ENCODE measurements at places on chromosomes 12 and 14.

DNA sequence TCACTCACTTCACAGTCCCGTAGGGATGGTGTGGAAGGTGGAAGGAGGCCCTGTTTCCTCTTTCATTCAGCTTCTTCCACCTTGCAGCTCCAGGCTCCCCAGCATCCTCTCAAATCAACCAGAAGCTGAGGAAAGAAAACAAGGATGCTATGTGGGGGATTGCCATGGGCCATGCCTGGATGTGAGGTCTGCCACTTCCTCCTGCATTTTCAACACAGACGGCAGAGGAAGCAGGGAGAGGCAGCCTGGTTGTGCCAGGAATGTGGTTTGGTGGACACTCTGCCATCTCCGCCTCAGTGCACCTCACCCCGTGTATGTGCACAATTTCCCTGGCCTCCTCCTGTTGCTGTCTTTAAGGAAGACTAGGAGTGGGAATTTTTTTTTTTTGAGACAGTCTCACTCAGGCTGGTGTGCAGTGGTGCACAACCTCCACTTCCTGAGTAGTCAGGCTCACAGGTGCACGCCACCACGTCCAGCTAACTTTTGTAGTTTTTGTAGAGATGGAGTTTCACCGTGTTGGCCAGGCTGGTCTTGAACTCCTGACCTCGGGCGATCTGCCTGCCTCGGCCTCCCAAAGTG lies 99.2 kb downstream of the SLC15A4 start:
- no peak for DNase-seq

DNA sequence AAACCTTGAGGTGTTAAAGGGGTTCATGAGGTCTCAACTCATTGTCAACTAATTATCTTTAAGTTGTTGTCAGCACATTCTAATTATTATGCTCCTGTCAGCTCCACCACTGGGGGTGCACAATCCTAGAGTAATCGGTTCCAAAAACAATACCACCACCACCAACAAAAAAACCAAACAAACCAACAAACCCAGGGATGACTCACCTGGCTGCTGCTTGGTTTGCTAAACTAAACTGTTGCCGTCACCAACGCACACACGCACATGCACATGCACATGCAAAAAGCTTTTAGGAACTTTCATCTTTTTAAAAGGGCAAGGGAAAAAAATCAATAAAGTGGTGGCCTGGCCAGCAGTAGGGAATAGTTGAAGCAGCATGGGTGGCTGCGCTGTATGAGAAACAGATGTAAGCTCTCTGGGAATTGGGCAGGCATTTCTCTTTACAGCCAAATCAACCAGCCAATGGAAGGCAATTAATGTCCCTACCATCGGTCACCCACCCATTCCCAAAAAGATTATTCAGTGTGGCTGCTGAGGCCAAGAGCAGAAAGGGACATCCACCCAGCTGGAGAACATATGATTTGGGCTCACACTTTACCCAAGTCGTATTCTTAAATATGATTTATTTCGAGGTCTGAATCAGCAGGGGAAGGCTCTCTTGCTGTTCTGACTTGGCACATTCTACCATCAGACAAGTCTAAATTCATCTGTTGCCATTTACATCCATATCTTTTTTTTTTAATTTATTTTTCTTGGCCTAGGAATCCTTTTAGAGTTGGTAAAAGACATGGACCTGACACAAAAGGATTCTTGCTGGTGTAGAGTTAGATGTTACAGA lies 20.0 kb downstream of the TMEM30B start:
- DNase-seq: no peak

DNA sequence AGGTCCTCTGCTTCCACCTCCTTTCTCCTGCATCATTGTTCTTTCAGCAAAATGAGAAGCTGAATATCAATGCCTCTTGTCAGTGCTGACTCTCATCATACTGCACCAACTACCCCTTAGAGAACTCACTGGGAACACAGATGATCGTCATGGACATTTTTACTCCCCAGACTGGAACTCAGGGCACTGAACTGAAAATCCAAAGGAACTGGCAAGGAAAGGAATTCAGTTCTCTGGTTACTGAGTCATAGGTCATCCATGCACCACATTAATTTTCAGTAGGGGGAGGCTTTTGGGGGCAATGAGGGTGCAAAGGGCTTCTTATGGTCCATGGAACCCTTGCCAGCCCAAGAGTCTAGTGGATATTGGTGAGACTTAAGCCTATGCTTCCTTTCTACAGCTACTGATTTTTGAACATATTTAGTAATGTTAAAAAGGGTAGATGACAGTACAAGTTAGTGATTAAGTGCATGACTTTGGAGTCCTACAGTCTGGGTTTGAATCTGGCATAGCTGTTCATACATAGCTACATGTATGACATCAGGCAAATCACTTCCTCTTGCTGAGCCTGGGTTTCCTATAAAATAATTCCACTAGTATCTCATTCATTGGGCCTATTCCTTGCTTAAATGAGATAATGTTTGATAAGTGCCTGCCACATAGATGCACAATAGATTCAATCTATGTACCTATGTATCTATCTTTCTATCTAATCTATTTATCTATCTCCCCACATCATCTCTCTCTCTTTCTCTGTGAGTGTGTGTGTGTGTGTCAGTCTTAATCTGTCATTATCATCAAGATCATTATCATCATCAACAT lies 29.2 kb downstream of the BBS10 start:
- DNase-seq: no peak

GRCh38 chr12:110168732-110169455 lies 44.7 kb downstream of the IFT81 start:
- DNase-seq: no peak

DNA sequence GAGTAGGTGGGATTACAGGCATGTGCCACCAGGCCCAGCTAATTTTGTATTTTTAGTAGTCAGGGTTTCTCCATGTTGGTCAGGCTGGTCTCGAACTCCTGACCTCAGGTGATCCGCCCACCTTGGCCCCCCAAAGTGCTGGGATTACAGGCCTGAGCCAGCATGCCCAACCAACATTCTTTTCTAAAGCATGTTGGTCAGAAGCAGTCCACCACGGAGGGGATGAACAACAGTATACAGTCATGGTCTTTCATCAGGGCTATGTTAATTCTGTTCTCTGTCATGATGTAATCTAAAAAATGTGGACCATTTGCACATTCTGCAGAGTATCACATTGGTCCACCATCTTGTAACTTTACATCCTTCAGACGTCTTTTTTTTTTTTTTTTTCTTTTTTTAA lies 3.6 kb downstream of the MRPL51 start:
- DNase-seq: no peak

DNA sequence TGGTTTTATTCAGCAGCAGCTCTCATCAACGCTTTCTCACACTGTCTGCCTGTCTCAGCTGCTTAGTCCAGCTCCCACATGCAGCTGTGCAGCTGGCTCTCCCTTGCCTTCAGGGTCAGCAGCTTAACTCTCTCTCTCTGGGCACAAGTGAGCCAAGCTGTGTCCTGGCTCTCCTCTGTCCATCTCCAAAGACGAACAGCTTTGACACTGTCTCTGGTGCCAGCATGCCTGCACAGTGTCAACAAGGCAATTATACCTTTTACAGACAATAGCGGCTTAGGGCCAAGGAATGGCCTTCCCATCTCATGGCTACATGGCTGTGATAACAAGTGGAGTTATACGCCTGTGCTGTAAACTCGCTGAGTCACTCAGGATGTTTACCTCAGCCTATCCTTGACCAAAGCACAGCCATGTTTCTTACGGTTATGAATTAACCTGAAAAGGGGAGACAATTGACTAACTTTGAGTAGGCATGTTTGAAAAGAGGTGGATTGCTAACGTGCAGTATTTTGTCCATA lies 38.4 kb upstream of the MANSC4 start:
- DNase-seq: no peak

GRCh38 chr12:133233006-133233405 lies 2.7 kb downstream of the ANHX start:
- DNase-seq: no peak

DNA sequence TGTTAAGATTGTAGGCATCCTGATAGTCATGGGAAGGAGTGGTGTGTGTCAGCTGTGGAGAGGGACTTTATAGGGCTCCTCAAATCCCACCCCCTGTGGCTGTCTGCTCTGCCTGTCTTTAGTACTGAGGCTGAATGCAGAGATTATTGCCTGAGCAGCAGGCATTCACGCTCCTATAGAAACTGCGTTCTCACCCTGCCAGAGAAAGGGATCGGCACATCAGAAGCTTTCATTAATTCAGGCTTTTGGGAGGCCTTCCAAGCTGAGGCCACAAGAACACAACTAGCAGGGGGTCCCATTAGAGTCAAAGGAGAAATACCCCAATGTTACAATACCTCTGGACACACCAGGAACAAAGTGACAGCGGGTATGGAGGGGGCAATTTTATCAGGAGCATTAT lies 12.6 kb downstream of the KCNK10 start:
- DNase-seq: no peak

DNA sequence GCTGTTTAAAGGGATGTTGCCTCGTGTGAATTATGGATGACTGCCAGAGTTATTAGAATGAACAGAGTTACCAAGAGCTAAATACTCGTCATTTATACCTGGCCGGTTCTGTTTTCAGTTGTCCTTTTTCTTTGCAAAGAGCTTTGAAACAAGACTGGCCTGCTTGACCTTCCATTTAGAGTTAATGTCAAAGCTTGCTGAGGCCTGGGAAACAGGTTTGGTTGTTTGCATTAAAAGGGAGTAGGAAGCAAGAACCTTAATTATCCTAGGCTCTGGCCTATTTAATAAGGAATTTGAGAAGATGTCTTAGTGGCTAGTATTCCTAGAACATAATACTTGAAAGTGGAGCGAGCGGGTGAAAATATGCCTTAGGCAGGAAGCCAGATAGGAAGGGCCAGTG lies 233.3 kb downstream of the CACNA1C start:
- DNase-seq: no peak

GRCh38 chr14:67773844-67774377 lies 42.5 kb downstream of the ZFYVE26 start:
- DNase-seq: no peak

GRCh38 chr12:85825746-85826145 lies 10.5 kb downstream of the RASSF9 start:
- no peak for DNase-seq

DNA sequence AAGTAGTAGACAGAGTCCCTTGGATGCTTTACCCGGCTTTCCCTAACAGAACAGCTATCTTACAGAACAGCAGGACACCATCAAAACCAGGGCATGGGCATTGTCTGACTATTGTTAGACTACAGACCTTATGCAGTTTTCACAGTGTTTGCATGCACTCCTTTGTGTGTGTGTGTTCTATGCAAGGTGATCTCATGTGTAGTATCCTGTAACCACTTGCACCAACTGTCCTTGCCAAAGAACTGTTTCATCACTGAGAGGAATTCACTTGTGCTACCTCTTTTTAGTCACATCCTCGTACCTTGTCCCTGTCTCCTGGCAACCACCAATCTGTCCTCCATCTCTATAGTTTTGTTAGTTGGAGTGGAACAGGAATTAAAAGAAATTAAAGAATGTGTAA lies 183.6 kb upstream of the PZP start:
- DNase-seq: no peak

- no peak for DNase-seq
Observed at GRCh38 chr12:254039-254438, 8.6 kb downstream of the SLC6A13 start.

- DNase-seq: no peak
Observed at GRCh38 chr12:128771681-128772080, 52.1 kb downstream of the SLC15A4 start.

DNA sequence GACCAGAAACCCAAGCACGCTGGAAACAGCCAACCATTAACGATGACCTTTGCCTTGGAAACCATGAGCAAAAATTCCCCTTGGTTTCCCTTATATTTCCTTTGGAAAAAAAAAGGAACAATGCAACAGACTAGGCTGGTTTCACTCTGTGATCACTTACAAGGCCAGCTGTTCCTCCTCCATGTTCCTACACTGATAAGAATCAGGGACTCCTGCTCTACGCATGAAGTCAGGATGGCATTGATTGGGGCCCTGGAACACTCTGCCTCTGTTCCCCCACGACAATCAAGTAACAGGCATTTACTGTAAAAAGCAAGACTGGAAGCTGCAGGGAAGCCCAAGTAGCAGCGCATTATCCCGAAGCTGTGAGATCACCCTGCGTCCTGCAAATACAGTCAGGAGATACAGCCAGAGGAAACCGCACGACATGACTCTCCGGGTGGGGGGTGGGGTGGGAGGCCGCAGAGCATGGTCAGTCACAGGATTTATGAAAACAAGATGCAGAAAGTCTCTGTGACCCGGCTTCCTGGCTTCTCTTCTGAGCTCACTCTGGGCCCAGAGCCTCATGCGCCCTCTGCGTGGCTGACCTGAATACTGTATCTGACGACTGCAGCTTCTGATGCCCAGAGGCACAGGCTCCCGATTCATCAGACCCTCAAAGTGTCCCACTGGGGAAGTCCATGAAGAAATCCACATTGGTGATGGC lies 31.1 kb downstream of the SSH1 start:
- no peak for DNase-seq

DNA sequence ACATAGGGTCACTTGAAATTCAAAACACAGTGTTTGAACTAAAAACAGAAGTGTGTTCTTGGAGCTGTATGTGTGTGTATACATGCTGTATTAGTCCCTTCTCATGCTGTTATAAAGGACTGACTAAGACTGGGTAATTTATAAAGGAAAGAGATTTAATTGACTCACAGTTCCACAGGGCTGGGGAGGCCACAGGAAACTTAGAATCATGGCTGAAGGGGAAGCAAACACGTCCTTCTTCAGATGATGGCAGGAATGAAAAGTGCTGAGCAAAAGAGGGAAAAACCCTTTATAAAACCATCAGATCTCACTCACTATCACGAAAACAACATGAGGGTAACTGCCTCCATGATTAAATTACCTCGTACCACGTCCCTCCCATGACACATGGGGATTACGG lies 224.1 kb downstream of the BCAT1 start:
- DNase-seq: no peak

GRCh38 chr14:54385556-54385955 lies 11.3 kb upstream of the CDKN3 start:
- DNase-seq: no peak

DNA sequence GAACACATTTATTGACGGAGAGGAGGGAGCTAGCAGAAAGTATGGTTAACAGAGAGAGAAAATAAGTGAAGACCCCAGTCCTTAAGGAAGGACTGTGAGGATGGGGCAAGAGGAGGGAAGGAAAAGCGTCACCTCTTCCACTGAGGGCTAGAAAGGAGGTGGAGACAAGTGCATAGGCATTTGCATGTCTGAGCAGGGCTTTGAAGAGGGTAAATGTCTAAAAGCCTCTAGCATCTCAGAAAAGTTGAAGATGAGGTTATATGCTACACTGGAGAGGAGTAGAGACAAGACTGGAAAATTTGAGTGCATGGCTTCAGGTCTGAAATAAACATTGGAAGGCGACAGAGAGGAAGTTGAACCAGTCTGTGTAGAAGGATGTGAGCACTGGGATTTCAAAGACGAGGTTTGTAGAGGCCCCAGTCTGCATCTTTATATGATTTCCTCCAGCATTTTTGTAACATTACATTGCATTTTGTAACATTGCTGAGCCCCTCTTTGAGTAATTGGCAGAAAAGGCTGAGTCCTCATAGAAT lies 98.5 kb upstream of the IFNG-AS1 start:
- no peak for DNase-seq

GRCh38 chr12:62533087-62533754 lies 66.6 kb downstream of the MON2 start:
- DNase-seq: no peak

Measured in type B pancreatic cell (in vitro differentiated cells).